Neural progenitor cell (in vitro differentiated cells): ENCODE measurements at places on chromosomes 1 and 21.
A peak's percentile ranks its signal among the peaks of the same experiment; 100 is the strongest.

GRCh38 chr21:35506771-35507170, 457.7 kb upstream of the RUNX1 start:
- DNase-seq = no peak

GRCh38 chr1:178683291-178683690, 41.8 kb upstream of the RALGPS2 start:
- no peak for DNase-seq

GRCh38 chr1:81681114-81681513, 119.6 kb upstream of the ADGRL2 start:
- no peak for DNase-seq

- no peak for DNase-seq
Measured at GRCh38 chr1:69263921-69264391, 303.8 kb upstream of the LRRC7 start.

DNA sequence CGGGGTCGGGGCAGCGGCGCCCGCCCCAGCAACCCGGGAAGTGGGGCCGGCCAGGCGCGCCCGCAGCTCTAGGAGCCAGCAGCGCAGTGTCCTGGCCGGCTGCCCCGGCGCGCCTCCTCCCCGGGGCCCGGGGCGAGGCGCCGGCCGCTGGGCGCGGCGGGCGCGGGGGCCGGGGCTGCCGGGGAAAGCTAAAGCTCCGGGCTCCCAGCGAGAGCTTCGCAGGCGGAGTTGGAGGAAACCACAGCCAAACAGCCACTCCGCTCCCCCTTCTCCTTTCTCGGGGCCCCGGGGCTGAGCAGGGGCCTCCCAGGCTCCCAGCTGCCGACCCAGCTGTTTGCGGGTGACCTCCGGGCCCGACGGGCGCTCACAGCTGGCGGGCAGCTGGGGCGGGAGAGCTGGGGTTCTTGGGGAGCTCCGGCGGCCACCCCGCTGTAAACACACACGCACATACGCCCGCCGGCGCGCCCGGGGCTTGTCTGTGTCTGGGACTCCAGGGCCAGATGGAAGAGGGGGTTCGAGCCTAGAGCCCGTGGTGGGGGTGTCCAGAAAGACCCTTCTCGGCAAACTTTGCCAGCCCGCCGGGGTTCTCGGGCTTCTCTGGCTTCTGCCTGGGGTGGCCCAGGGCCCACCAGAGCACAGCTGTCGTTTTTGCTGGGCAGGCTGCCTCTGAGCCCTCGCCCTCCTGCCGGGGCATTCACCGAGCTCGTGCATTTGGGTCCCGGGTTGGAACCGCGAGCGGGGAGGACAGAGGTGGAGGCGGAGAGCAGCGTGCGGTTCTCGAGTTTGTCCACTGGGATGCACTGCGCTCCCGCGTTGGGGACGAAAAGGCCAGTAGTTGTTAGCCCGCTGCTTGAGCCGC, 1.5 kb downstream of the AJAP1 start:
- peak; percentile 89 for DNase-seq

DNA sequence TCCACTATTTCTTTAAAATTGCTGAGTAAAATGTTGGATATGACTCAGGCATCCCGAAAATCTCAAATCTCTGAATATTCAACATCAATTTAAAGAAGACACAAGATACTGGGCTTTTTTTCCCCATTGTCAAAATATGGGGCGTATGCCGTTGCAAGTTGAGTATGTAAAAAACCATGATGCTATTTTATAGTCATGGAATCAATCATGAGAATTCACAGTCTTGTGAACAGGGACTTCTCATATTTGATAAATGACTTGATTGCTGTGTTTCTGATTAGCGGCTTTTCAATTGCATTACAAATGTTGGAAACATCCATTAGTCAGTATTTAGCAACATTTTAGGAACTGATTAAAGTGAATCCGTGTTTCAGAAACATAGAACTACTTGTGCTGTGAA, 45.3 kb downstream of the SETD4 start:
- DNase-seq = no peak

DNA sequence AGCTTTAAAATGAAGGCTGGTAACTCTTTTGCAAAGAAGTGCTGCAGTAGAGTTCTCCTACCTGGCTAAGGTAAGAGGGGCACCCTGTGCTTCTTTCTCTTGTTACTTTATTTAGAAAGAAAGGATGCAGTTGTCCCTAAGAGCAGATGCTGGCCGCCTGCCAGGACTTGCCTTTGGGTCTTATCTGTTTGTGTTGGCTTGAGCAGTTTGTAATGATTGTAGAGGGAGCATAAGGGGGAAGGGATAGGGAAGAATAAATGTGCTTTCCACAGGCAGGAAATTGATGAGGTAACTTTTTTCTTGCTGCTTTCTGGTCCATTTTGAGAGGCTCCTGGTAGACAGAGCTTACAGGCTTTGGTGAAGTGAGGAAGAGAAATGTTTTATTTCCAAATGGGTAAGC, 229.6 kb downstream of the HHAT start:
- no peak for DNase-seq

DNA sequence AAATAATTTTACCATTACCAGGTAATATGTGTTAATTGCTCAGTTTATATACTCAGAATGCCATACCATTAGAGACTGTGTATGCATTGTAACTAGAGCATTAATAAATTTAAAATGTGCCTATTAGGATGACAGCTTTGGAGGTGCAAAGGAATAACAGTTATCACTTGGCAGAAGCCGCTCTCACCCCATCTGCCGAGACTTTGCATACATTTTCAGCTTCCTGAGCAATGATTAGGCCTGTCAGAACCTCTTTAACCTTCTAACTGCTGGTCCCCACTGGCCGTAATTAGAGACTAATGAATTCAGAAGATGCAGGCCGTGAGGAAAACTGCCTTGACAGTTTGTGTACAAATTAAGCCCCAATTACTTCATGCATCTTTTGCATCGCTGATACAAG, 158.0 kb upstream of the PROX1 start:
- DNase-seq = peak; percentile 31

DNA sequence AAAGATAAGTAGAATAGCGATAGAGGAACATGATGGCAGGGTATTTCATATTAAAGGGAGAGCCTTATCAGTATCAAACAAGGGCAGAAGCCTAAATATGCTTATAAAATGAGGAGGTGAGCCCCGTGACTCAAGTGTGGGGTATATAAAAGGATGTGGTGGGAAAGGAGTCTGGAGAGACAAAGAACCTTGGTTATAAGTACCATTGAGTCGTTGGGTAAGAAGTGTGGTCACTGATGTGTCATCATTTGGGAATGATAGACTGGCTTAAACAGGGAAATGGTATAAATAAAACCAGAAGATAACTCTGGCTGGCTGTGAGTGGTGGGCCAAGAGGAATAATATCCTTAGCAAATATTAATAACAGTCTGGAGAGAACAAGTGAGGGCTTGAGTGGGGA, 10.9 kb upstream of the CD5L start:
- DNase-seq = no peak

- DNase-seq = no peak
Measured at GRCh38 chr1:219257751-219258150, 84.1 kb downstream of the LYPLAL1 start.

DNA sequence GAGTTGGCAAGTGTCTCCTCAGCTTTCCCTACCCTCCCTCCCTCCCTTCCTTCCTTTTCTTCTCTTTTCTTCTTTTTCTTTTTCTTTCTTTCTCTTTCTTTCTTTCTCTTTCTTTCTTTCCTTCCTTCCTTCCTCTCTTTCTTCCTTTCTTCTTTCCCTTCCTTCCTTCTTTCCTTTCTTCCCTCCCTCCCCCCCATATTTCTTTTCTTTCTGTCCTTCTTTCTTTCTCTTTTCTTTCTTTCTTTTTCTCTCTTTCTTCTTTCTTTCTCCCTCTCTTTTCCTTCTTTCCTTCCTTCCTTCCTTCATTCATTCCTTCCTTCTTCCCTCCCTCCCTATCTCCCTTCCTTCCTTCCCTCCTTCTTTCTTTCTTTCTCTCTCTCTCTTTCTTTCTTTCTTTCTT, 18.6 kb upstream of the TTC22 start:
- DNase-seq = no peak

DNA sequence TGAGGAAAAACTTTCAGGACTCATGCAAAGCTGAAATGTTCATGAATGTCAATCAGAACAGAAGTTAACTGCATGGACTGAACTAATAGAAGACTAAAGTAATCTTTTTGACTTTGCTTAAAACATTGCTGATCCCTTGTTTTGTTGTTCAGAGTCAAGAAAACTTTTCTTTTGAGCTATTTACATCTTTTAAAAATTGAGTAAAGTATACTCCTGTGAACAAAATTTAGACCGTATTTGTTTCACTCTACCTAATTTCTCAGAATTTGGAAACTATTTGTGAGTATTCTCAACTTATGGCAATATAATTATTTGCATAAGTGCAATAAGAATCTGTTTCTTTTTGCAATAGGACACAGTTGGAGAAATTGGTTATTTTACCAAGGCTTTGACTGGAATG, 41.1 kb downstream of the INPP5B start:
- no peak for DNase-seq

GRCh38 chr1:26058052-26058595, 9.3 kb downstream of the TRIM63 start:
- DNase-seq = no peak

GRCh38 chr1:1080951-1081310, 6.8 kb upstream of the RNF223 start:
- no peak for DNase-seq
